ENCODE measurements at places on chromosomes 6 and 20.
A peak's percentile ranks its signal among the peaks of the same experiment; 100 is the strongest.

GRCh38 chr6:93549868-93550267, 130.5 kb upstream of the EPHA7 start:
- DNase-seq, result no peak

DNA sequence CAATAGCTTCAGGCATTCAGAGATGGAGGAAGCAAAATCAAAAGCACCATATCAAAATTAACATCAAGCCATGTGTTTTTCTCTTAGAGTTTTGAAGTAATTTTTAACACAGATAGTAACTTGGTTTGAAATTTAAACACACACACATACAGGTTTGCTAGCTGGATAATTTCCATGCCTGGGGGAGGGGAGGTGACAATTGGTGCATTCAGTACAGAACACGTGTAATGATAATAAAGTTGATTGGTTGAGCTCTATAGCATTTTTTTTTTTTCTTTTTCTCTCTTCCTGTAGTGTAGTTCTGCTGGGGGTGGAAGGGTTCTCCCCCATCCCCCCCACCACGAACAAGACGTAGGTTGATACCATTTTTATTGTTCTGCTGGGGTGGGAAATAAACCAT, 564.8 kb downstream of the LMBRD1 start:
- DNase-seq, result no peak

DNA sequence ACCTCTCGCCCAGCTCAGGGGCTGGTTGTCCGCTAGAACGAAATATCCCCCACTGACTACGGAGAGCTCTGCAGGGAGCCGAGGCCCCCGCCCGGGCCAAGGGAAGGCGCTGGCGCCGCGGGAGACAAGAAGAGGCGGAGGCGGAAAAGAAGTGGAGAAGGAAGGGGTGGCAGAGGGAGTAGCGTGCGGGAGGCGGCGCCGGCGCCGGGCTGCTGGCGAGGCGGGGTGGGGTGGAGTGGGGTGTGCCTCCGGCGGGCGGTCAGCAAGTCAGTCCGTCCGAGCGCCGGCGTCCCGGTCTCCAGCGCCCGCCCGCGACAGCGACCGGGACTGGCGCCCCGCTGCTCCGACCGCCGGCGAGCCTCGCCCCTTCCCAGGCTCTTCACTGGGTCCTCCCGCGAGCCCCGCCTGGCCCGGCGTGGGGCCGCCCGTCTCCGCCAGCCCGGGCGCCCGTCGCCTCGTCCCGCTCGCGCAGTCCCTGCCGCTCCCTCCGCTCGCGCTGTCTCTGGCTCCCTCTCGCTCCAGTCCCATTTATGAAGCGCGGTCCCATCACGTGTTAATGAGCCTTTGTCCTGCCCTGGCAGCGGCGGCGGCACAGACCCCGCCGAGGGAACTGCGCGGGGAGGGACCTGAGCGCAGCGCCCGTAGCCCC, at the start of gene CNR1:
Gene CNR1 (minus strand): TSS at position 504 of the 649 bp plus-strand sequence. CDS start 21,073 bp downstream, outside the sequence.
- DNase-seq, result no peak

DNA sequence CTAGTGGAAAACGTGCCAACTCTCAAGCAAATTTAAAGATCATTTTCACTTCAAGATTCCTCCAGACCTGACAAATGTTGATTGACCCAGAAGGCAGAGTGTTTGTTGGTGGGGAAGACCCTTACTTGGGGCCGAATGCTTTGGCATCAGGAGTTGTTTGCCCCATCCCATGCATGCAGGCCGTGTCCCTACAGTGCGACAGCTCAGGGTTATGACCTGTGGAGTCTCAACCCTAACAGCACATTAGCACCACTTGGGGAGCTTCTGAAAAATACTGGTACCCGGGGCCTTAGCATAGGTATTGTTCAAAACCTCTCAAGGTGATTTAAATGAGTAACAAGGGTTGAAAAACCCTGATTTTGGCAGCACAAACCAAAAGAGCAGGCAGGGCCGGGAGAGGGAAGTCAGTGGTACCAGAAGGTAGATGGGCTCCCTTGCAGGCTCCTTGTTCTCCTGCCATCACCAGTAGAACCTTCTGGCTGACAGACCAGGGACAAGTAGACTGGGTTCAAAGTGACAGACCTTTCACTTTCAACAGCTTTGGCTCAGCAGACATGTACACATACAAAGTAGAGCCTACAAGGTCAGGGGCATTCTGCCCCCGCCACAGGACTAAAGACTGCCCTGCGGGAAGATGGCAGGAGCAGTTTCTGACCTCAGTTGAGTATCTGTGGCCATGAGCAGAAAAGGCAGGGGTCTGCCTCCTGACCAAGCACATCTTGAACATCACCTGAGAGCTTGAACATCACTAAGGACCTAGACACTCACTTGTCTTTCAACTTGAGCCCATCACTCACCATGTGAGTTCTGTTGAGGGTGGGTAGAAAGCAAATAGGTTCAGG, 39.6 kb downstream of the PLCG1 start:
- no peak for DNase-seq

- no peak for DNase-seq
Measured at GRCh38 chr6:35161776-35162607, 20.9 kb upstream of the TCP11 start.

- DNase-seq, result no peak
Measured at GRCh38 chr6:110517034-110517433, 40.6 kb upstream of the SLC22A16 start.

GRCh38 chr6:30747300-30747687, 2.9 kb upstream of the IER3 start:
- DNase-seq, result no peak

- DNase-seq, result peak; percentile 36
Measured at GRCh38 chr6:132259070-132259469, 142.2 kb downstream of the MOXD1 start.

GRCh38 chr20:55790178-55790577, 215.1 kb downstream of the CBLN4 start:
- no peak for DNase-seq

DNA sequence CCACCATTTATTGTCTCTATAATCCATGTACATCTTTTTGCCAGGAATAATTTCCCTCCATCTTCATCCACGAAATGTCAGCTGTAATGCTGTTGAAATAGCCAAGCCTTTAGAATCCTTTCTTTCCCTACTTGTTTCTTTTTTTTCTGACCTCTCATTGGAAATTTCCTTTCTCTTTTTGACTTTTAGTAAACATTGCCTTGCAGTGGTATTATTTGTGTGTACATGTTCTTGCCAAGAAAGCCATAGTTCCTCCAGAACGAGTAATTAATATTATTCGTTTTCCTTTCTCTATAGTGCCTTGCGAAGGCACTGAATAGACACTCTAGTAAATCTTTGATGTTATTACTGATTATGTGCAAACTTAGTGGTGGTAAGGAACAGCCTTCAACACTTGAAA, 282.2 kb downstream of the GJA1 start:
- no peak for DNase-seq

GRCh38 chr6:17842014-17842776, 135.5 kb upstream of the NUP153 start:
- no peak for DNase-seq

DNA sequence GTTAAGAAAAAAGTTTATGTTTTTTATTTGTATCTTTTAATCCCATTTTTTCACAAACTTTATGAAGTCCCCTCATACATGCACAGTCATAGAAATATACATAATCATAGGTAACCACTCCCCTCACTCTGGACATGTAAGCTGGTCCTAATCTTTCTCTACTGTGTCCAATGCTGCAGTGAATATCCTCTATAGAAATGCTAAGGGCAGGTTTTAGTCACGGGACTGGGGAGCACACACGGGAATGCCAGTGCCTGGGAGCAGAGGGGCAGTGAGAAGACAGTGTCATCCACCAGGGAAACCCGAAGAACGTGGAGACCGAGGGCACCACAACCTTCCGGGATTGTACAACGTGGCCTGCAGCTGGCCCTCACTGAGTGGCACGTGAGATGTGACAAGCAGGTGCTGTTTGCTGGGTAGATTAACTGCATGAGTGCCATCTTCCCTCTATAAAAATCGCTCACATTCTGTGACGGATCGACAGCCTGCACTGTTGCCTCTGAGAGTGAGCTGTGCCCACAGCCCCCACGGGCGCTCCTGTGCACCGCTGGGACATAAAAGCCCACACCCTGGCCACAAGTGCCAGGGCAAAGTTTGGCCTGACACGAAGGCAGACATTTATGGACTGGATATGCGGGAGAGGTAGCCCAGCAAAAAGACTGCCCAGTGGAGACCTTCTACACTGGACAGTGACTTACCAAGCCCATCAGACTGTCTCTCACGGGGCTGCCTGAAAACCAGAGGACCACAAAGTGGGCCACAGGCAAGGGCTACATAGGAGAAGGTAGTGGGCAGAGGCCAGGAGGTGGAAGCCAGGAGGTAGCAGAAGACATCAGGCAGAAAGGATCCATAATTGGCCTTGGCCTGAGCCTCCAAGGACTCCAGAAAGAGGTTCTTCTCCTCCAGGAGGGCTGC, 63.2 kb downstream of the FGD2 start:
- no peak for DNase-seq

- no peak for DNase-seq
Measured at GRCh38 chr6:44806656-44807055, 419.1 kb downstream of the CDC5L start.

DNA sequence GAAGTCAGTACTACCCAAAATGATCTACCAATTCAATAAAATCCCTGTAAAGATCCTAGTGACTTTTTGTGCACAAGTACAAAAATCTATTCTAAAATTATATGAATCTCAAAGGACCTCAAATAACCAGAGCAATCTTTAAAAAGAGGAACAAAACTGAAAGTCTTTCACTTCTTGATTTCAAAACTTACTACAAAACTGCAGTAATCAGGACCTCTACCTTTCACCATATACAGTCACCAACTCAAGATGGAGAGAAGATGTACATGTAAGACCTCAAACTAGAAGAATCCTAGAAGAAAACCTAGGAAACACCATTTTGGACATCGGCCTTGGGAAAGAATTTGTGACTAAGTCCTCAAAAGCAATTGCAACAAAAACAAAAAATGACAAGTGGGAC, 109.5 kb upstream of the CD93 start:
- no peak for DNase-seq

DNA sequence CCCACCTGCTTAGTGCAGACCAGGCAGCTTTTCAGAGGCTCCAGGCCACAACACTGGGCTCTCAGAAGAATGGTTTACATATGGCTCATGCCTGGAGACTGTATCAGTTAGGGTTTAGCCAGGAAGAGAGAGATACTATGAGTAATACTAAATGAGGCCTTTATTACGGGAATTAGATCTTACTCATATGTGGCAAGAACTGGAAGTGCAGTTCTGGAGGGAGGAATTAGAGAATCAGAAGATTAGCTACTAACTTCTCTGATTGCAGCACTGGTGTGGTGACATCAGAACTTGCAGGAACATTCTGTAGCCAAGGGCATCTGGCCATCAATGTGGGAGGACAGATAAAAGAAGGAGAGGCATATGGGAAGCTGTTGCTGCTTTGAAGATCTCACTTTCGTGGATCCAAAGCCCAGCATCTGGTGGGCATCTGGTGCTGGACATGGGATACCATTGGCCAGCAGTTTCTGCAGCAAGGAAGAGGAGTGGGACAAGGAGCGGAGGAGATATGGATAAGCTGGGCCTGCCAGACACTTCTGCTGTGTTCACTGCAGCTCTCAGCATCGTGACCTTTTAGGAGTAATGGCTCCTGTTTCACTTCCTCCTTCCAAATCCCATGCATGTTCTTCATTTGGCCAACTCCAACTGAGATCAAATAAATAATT, 248.5 kb downstream of the BTBD3 start:
- DNase-seq, result no peak

DNA sequence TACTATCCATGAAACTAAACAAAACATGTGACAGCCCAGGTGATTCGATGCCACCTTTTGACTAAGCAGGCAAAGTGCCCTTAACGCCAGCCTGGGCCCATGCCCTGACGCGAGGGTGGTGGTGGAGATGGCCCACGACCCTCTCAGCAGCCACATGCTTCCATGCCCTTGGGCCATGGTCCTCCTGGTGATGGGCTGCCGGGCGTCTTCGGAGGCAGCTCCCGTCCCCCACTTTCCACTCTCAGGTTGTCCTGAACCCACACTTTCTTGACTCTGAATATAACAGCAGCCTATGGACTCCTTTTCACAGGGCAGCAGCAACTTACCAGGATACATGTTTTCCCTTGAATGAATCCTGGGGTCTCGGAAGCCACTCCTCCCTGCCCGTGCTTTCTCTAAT, 33.6 kb downstream of the TMEM242 start:
- no peak for DNase-seq

GRCh38 chr6:128235556-128235955, 284.8 kb downstream of the PTPRK start:
- DNase-seq, result no peak

DNA sequence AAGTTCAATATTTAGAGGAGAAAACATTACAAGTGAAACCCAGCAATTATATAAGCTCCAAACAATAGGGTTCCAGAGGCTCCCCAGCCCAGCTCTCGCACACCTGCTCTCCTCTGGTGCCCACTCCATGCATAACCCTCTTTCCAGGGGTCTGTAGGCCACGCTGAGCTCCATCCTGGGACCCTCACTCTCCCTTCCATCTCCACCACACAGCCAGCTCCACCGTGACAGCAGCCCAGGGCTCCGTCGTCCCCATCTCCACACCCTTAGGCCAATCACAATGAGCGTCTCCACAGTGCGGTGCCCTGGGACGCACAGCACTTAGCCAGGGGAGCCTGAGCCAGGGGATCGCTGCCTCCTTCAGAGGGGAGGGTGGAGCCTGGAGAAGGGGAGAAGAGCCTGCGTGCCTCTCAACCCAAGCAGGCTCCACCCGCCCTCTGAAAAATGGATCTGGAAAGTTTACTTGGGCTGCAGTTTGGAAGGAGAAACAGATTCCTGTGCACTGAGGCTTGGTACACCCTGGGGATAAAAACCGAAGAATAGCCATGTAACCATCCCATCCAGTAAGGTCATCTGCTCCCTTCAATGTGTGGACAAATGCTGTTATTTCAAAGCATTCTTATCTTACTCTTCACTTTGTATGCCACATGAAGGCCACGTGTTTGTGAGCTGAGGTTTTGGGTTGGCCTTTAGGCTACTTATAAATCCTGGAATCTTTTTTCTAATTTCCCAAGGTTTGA, 72.4 kb upstream of the GGTLC1 start:
- no peak for DNase-seq

DNA sequence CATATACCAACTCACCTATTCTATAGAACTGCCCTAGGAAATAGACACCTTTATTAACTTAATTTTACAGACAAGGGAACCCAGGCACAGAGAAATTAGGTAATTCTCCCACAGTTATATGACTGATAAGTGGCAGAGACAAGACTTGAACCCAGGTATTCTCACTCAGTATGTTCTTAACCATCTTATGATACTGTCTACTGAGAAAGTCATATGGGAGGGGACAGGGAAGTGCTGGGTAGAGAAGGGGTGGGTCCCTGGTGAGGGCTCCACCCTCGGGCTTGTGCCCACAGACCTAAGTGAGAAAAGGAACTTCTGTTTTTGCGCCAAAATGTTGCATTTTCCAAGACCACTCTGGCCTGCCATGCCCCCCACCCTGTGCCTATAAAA, 123.5 kb downstream of the RNF144B start:
- DNase-seq, result no peak

- no peak for DNase-seq
Measured at GRCh38 chr20:11248687-11249638, 575.2 kb upstream of the JAG1 start.

- DNase-seq, result no peak
Measured at GRCh38 chr6:160972111-160972510, 19.5 kb upstream of the MAP3K4 start.

DNA sequence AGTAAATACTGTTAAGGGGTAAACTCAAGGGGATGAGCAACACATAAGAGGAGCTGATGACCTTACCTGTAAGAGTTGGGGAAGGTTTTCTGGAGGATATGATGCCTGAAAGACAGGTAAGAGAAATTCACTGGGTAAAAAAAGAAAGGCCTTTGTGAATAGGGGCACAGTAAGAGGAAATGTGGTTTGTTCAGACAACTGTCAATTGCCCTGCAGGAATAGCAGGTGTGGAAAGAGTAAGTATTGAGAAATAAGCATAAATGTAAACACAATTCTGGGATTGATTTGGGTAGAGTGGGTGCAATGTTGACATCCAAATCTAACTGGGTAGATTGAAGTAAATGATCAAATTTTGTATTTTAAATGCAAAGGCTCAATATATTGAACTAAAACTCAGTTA, 670.0 kb downstream of the DHX35 start:
- no peak for DNase-seq
